Mesothelial cell of epicardium (in vitro differentiated cells): ENCODE measurements at places on chromosomes 11 and 22.
A peak's percentile ranks its signal among the peaks of the same experiment; 100 is the strongest.

- no peak overlapping the region for H3K27ac ChIP-seq
- H3K4me1 ChIP-seq: no peaks in the 10 kb centered on the region
- peaks cover 9% of the 10 kb centered on the region for H3K36me3 ChIP-seq
- no peak for DNase-seq
- H3K27me3 ChIP-seq: no peaks in the 10 kb centered on the region
- H3K4me3 ChIP-seq: no peak overlapping the region
Measured at GRCh38 chr11:107050121-107050520, 31.8 kb upstream of the GUCY1A2 start.

DNA sequence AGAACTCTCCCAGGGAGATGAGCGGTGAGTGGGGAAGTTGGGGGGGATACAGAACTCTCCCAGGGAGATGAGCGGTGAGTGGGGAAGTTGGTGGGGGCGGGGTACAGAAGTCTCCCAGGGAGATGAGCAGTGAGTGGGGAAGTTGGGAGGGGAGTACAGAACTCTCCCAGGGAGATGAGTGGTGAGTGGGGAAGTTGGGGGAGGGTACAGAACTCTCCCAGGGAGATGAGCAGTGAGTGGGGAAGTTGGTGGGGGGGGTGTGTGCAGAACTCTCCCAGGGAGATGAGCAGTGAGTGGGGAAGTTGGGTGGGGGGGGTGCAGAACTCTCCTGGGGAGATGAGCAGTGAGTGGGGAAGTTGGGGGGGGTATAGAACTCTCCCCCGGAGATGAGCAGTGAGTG, 186.5 kb downstream of the SHANK2 start:
- no peak overlapping the region for H3K4me3 ChIP-seq
- no peak for DNase-seq
- H3K27ac ChIP-seq: no peak overlapping the region

DNA sequence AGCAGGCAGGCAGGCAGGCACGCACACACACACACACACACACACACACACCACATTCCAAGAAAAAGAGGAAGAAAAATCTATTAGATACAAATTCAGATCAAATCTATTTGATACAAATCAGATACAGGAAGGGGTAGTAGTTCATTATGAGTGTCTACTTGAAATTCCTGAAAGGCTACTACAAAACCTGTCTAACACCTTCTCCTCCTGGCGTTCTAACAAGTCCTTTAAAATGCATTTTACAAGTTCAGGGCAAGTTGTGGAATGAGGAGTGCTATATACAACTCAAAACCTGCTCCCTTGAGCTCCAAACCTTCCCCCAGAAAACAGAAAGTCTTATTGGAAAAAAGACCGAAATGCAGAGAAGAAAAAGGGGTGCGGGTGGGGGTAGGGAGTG, 476 bp downstream of the ARHGAP32 start:
- peaks cover 8% of the 10 kb centered on the region for H3K36me3 ChIP-seq
- DNase-seq: no peak
- no peaks in the 10 kb centered on the region for H3K27me3 ChIP-seq
- peaks cover 18% of the 10 kb centered on the region for H3K4me1 ChIP-seq
- H3K27ac ChIP-seq: no peak overlapping the region

DNA sequence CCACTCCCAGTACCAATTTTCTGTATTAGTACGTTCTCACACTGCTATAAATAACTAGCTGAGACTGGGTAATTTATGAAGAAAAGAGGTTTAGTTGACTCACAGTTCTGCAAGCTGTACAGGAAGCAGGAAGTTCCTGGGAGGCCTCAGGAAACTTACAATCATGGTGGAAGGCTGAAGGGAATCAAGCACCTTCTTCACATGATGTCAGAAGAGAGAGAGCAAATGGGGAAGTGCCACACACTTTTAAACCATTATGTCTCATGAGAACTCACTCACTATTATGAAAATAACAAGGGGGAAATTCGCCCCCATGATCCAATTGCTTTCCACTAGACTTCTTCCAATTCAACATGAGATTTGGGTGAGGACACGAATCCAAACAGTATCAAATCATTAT, 271.4 kb downstream of the ETS1 start:
- no peak overlapping the region for H3K27ac ChIP-seq
- no peaks in the 10 kb centered on the region for H3K4me1 ChIP-seq
- H3K36me3 ChIP-seq: peaks cover 5% of the 10 kb centered on the region
- no peak overlapping the region for H3K4me3 ChIP-seq

DNA sequence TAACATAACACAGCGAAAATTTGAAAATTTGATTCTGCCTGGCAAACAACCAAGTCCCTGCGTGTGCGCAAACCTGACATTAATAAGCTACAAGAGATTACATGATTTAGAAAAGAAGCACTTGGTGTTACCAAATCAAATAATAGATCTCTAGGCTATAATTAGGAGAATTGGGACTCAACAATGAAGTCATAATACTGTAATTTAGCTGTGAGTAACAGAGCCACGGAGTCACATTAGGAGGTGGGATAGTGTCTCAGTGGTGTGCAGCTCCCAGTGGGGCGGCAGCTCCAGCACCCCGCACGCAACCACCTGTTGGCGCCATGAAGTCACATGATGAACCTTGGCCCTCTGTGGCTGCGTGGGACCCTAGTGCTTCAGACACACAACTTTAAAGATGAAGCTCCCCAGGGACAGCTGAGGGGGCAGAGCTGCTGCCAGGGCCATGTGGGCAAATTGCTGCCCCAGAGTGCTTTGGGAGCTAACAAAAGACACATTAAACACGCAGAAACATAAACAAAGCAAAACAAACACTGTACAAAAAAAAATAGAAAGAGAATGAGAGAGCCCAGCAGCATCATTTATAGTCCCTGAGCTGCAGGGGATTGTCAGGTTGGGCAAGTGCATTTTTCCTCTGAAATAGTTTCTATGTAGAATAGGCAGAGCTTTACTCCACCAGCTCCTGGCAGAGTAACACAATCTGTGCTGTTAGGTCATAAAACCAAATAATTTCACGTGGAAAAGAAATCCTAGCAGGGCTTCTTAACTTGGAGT, 605.6 kb downstream of the SOX6 start:
- no peak overlapping the region for H3K4me3 ChIP-seq
- no peaks in the 10 kb centered on the region for H3K36me3 ChIP-seq
- no peak for DNase-seq
- H3K4me1 ChIP-seq: no peaks in the 10 kb centered on the region
- no peak overlapping the region for H3K27ac ChIP-seq

DNA sequence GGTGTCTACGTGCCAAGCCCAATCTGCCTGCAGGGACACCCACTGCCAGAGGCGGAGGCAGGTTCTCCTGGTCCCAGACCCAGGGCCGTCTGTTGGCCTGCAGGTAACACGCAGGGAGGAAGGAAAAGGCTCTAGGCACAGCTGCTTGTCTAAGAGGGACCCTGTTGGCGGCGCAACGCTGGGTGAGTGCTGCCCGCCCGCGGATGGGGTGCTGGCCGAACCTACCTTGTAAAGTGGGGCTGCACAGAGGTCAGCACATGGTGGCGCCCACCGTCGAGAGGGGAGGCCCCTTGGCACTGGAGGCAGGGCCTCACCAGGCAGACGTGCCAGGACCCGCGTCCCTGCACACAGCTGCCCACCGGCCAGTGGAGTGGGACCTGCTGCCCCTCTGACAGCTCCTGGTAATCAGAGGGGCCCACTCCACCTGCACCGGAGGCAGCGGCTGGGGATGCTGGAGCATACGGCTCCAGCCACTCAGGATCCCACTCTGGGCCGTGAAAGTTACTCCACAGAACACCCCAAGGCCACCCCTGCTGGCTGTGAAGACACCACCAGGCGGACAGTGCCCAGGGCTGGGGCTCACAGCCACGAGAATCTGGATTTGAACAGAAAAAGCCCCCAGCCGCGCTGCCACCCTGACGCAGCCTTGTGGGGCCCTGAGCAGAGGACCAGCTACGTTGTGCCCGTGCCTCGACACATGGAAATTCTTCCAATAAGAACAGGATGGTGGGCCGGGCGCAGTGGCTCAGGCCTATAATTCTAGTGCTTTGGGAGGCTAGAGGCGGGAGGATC, 24.0 kb downstream of the TBX1 start:
- DNase-seq: no peak
- H3K27me3 ChIP-seq: peaks cover 11% of the 10 kb centered on the region
- H3K4me1 ChIP-seq: peaks cover 4% of the 10 kb centered on the region
- peaks cover 4% of the 10 kb centered on the region for H3K36me3 ChIP-seq

DNA sequence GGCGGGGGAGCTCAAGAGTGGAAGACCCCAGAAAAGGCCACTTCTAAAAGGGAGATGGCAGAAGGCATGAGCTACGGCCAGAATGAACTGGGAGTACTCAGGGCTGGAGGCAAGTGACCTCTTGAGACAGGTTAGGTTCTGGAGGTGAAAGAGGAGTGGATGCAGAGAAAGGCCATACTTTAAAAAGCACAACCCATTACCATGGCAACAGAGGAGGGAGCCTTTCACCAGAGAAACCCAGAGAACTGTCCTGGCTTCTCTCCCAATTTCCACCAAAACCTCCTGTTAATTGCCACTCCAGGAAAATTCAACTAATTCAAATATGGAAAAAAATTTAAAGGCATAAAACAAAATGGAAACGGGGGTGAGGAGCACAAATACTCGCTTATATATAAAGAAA, 15.8 kb downstream of the A4GALT start:
- no peaks in the 10 kb centered on the region for H3K27me3 ChIP-seq
- no peak for DNase-seq
- H3K27ac ChIP-seq: no peak overlapping the region
- no peak overlapping the region for H3K4me3 ChIP-seq
- no peaks in the 10 kb centered on the region for H3K36me3 ChIP-seq
- no peaks in the 10 kb centered on the region for H3K4me1 ChIP-seq

DNA sequence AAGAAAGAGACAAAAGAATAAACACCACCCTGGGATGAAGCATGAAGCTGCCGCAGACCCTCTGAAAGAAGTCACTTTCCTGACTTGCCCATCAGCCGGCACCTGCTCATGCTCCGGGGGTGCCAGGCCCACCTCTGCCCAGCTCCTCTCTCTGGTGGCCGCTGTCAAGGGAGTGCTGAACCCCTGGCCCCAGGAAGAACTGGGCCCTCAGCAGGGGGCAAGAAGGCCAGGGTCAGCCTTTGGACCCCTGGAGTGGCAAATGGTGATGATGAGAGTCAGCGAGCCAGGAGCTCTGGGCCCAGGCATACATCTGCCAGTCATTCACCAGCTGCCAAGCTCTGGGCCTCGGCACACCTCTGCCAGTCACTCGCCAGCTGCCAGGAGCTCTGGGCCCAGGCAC, 17.4 kb downstream of the TTLL8 start:
- H3K4me1 ChIP-seq: no peaks in the 10 kb centered on the region
- peaks cover 5% of the 10 kb centered on the region for H3K27me3 ChIP-seq
- no peak for DNase-seq

DNA sequence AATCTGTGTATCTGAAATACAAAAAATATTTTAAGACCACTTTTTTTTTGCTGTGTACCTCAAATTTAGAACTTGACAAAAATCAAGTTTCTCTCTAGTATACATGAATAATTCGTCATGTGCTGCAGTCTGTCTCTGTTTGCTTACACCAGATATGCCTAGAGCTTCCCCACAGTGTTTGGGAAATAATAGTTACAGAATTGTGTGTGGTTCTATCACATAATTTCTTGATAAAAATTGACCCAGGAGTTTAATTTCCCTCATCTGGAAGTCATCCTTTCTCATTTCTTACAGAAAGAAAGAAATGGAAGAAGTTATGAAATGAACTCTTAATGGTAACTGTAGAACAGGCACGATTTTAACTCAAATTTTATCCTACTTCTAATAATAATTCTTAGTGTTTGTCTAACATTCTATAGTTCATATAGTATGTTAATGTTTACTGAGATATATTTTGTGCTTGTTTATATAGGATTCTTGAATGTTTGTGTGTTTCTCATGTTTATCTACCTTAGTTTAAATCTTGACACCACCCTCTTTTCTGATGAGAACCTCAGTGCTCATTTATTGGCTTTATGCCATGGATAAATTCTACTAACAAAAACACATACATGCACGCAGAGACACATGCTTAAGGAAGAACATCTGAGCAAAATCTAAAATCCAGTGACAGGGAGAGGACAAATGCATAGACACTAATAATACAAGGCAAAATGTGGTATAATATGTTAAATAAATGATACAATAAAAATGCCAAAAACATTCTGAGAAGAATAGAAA, 61.4 kb upstream of the CTSC start:
- H3K27ac ChIP-seq: no peak overlapping the region
- H3K36me3 ChIP-seq: peaks cover 2% of the 10 kb centered on the region
- peaks cover 20% of the 10 kb centered on the region for H3K4me1 ChIP-seq
- H3K27me3 ChIP-seq: no peaks in the 10 kb centered on the region

GRCh38 chr11:102994105-102994504, 38.6 kb upstream of the MMP13 start:
- H3K4me3 ChIP-seq: no peak overlapping the region
- H3K27me3 ChIP-seq: no peaks in the 10 kb centered on the region
- no peak for DNase-seq
- no peaks in the 10 kb centered on the region for H3K36me3 ChIP-seq
- H3K4me1 ChIP-seq: peaks cover 10% of the 10 kb centered on the region
- no peak overlapping the region for H3K27ac ChIP-seq

DNA sequence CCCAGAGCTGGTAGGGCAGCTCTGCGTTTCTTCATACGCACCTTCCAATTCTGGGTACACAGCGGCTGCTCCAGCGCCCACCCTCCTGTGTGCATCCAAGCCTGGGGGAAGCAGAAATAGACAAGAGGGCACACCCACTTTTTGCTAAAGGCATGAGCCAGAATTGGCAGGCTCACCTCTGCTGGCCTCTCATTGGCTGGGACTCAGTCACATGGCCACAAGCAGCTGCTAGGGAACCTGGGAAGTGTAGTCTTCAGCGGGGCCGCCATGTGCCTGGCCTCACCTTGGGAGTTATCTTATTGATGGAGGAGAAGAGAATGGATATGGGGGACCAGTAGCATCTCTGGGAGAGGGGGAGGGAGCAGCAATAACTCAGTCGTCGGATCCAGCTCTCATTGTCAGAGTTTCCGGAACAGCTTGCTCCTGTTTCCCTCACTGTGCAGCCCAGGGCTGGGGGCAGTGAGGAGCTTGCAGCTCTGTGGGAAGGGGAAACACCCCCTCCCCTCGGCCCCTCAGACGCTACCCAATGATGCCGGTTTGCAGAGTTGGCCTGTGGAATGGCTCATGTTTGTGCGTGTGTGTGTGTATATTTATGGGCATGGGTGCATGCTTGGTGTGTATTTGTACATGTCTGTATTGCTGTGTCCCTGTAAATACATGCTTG, 11.8 kb upstream of the MIEF1 start:
- H3K27me3 ChIP-seq: no peaks in the 10 kb centered on the region
- H3K4me1 ChIP-seq: peaks cover 5% of the 10 kb centered on the region
- peak overlapping the region; percentile 51 for H3K27ac ChIP-seq
- peaks cover 9% of the 10 kb centered on the region for H3K36me3 ChIP-seq

DNA sequence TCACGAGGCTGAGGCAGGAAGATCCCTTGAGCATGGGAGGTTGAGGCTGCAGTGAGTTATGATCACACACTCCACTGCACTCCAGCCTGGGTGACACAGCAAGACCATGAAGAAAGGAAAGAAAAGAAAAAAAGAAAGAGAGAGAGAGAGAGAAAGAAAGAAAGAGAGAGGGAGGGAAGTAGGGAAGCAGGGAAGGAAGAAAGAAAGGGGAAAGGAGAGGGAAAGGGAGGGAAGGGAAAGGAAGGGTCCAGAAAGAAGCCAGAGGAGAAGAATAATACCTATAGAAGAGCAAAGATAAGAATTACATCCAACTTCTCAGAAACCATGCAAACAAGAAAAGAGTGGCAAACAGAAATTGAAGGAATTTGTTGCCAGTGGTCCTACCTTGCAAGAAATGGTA, 17.2 kb upstream of the ZFTA start:
- no peaks in the 10 kb centered on the region for H3K36me3 ChIP-seq
- no peaks in the 10 kb centered on the region for H3K27me3 ChIP-seq
- no peak for DNase-seq
- H3K4me1 ChIP-seq: peaks cover 12% of the 10 kb centered on the region
